Ovary (tissue), 10 donors: ENCODE measurements at places on chromosomes 6 and 20. TPM values are rescaled to one million over a fixed set of nuclear protein-coding genes. Genes with fewer than 3 reads are reported as not detected.
A peak's percentile ranks its signal among the peaks of the same experiment; 100 is the strongest.

DNA sequence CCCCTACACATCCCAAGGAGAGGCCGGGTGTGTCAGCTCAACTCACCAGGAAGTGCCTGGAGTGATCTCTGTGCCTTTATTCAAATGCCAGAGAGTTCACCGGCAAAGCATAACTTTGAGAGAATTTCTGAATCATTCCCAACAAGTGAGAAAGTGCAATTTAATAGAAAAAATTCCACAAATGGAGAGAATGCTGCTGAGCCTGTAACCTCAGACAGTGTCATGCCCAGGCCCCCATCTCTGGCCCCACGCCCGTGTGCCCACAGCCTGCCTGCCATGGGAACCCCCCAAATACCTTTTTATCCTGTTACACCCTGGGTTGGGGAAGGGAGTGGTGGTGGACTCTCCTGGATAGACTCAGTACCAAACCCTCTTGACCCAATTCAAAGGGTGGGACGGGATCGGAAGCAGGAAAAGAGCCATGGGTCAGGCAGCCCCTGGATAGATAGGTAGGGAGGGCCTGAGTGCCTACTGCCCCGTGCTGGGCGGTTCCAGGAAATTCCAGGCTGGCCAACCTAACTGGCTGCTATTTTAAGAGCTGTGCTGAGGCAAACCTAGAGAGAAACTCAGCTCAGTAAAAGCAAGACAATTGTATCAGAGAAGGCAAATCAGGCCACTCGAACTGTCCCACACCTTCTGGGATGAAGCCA, 179.0 kb upstream of the FOXA2 start:
- no peak for DNase-seq

DNA sequence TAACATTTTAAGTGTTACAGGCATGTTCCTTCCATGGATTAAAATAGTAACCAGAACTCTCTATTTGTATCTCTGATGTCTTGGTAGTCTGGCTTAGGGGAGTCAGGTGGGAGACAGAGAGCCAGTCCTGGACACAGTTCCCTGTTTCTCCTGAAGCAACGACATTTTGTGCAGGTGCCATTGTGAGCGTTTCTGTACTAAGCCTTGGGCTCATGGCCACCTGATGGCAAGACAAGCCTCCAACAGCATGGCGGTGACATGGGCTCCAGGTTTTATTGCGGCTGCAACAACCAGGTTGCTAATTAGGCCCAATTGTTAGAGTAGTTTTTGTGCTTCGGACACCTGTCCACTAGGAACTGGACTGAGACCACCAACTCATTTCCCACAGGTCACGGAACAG, 105.3 kb downstream of the PRDM13 start:
- no peak for DNase-seq

DNA sequence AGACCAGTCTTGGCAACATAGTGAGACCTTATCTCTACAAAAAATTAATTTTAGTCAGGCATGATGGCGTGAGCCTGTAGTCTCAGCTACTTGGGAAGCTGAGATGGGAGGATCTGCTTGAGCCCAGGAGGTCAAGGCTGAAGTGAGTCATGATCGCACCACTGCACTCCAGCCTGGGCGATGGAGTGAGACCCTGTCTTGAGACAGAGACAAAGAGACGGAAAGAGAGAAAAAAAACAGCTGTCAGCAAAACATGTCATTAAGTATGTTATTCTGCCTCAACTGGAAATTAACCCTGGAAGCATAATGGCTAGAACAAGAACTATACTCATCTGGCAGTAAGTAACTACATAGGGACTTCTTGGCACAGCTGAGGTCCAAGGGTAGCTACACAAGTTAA, 7.2 kb downstream of the MMS22L start:
- no peak for DNase-seq

Gene PET117
- polyA plus RNA-seq = 13.0 TPM

GRCh38 chr6:116328528-116328903, 42.2 kb upstream of the DSE start:
- no peak for DNase-seq

- no peak for DNase-seq
These were observed 7.7 kb upstream of the FOXF2 start for GRCh38 chr6:1381481-1382330.

DNA sequence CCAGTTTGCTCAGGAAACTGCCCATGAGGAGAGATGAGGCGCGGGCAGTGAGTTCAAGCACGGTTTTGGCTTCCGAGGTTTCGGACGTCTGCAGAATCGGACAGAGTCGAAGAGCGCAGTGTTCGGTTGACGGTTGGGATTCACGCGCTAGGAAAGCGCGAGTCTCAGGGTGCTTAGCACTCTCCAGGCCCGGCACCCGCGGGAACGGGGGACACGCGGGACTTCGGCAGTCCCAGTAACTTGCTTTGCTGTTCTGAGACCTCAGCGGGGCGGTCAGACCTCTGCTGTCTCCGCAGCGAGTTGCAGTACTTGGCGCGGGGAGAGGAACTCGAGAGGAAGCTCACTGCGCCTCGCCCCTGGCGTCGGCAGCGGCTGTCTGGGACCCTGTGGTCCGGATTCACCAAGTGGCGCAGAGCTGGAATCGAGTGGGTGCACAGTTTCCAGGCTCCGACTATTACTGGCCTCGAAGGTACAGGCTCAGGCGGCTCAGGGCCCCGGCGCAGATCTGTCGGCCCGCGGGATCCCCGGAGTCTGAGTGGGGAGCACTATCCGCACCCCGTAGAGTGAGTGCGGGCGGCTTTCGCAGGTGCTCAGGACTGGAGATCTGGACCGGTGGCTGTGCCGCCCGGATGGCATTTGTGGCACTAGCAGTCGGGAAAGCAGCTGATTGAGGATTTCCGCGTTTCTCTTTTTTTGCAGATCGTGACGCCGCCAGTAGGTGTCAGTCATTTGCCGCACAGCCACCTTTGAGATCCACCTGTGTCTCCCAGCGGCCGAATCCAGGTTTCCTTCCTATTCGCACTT, at the start of gene POM121L2:
Gene POM121L2, minus strand, starts transcription at position 128 of the 804 bp plus-strand sequence. Its CDS starts 103 bp downstream, at position 25.
- no peak for DNase-seq

Gene KHDC1L
- not detected for polyA plus RNA-seq

DNA sequence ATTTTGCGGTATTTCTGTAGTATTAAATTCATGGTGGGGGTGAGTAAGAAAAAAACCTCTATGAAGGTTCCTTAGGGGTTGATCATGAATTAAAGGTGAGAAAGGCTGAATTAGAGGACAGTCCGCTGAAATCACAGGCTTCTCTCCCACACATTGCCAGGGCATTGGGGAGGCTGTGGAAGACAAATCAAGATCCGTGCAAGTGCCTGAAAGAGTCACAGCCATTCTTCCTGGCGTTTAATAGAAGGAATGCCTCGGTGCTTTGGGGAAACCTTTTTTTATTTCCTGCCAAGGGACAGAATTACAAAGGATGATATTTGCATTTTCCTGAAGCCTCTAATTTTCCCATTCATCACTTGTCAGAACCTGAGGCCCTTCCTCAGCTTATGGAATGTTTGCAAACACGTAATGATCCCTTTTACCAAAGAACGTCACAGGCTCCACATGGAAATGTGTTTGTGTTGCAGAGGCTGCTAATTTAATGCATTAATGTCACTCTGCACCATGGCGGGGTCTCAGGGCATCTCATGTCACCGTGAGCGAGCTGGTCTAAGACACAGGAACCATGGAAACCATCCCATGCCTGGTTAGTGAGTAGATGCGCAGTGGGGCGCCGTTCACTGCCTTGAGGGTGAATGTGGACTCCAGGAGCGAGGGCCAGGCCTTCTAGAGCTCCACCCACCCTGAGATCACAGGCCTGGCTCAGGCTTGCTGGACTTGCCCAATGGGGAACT, 185.9 kb upstream of the SULF2 start:
- no peak for DNase-seq

DNA sequence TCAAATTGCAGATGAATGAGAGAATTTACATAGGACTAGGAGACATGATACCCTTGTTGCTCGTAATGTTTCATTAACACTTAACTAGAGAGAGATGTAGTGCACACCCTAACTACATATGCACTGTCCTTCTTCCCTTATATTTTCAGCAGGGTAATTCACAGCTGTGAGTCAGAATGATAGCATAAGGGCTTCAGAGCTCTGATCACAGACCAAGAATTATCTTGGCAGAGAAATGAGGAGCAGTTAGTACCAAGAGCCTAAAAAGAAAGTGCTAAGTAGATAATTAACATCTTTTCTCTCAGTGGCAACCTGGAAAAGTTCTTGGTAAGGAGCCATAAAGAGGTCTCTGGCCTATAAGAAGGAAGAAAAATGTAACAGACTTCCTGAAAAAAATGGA, 35.8 kb downstream of the GRIK2 start:
- no peak for DNase-seq

Gene MUC21
- polyA plus RNA-seq = not detected

DNA sequence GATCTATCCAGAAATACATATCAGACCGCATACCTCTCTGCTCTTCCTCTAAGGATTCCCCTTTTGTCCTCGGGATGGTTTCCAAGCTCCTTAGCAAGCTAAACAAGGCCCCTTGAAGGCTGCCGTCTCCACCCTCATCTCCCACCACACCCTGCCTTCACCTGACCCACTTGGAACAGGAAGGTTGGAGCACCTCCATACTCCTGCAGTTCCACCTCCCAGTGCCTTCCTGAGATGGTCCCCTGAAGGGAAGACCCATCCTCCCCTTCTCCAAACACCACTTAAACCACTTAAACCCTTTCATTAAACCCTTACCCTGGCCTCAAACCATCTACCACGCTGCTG, 8.5 kb upstream of the POU5F1 start:
- no peak for DNase-seq

DNA sequence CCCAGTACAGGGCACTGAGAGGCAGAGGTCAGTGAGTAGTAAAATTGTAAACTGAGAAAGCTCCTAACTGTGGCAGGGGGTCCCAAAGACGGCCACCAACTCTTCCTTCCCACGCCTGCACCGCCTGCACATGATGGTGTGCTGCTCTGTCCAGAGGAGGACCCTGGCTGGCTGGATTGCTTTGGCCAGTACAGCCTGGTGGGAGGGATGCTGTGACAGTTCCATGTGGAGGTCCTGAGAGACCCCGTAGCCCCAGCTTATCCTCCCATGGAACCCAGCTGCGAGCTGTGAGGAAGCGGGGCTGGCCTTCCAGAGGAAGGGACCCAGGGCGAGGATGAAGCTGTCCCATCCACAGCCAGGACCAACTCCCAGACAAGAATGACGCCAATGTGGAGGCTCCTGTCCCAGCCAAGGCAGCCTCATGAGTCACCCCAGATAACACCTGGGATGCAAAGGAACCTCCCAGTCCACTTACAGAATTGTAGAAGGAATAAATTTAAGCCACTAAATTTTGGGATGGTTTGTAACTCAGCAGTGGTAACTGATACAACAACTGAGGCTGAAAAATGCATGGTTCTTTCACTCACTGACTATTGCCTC, 2.0 kb upstream of the ACSS1 start:
- DNase-seq = no peak

DNA sequence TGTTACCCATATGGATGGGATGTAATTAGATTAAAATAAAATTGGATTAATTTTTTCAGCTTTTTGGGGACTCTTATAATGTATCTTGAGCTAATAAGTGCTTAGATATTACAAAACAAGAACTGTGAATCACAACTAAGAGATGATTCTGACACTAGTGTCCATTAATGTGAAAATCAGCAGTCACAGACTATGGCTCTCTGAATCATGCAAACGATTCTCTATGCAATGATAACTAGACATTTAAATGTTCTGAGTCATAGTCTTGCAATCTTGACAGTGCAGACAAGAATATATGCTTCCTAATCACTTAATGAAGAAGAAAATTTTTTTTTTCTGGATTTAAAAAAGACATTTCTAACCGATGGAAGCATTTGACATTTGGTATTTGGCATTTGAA, 82.2 kb upstream of the OPRM1 start:
- no peak for DNase-seq

- peak; percentile 86 for DNase-seq
These were observed 957 bp upstream of the VEGFA start for GRCh38 chr6:43768983-43769525.

DNA sequence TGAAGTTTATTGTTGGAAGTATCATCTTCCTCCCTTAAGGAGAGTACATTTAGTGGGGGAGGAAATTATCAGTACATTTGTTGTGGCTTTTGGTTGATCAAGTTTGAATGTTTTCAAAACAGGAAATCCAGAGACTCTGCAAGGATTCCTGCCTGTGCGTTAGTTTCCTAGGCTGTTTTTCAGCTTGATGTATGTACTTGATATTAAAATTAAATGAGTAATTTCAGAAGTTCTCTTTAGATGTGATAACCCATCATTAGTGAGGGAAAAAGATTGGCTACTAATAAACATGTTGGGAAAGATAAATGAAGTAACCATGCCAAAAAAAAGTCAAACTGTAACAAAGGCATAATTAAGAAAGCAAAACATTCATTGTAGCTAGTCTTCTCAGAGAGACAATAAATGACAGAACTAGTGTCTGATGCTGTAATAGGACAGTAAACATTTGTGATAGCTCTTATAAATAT, 88.0 kb upstream of the TULP1 start:
- DNase-seq = no peak

DNA sequence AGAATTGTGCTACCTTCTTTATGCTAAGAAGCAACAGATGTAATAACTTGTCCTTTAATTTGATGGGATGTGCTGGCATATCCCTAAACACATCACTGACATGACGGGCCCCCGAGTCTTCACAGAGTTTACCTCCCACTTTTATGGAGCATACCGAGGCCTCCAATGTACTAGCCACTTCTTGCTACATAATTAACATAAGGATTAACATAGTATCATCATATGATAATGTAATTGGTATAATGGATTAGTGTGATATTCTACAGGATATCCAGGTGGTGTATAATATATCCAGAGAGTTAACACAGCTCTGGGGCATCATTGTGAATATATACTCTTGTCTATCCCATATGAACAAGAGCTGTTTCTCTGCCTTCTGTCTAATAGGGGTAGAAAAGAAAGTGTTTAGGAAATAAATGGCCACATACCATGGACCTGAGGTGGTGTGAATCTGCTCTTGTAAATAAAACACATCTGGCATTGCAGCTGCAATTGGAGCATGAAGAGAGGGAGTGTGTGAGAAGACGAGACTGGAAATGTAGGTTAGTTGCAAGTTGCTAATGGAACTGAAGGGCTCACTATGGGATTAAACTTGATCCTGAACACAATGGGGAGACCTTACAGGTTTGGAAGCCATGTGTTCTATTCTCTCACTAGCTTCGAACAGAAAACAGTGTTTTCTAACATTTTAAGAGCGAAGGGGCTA, 102.3 kb downstream of the IYD start:
- no peak for DNase-seq

Gene TTK
- 0.36 TPM for polyA plus RNA-seq

- no peak for DNase-seq
These were observed 33.2 kb upstream of the SHLD1 start for GRCh38 chr20:5716953-5717352.

DNA sequence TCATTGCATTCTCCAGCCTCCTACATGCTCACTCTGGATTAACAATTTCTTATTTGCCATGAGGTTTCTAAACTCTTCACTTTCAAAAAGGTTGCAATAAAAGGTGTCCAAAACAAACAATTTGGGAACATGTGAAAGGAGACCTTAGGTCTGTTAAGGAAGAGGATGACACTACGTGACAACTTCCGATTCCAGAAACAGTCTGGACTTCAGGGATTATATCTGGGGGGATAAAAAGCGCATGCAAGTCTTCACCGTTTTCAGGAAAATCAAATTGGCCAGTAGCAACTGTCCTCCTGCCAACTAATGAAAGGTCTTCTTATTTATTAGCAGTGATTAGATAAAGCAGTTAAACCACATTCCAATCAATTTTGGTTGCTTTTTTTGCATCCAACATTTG, 1.8 kb downstream of the ZDHHC14 start:
- DNase-seq = no peak
